SK-MEL-5 (cell line): ENCODE measurements at places on chromosomes 12 and 14. TPM values are rescaled to one million over a fixed set of nuclear protein-coding genes. Genes with fewer than 3 reads are reported as not detected.

Gene POTEM
- 0.16 TPM in 1 of 2 replicates, not detected in the other for total RNA-seq

- no peak for DNase-seq
These were observed 21.8 kb upstream of the TMEM132C start for GRCh38 chr12:128245121-128245520.

- no peak for DNase-seq
These were observed 723.9 kb downstream of the MED13L start for GRCh38 chr12:115553622-115554021.

DNA sequence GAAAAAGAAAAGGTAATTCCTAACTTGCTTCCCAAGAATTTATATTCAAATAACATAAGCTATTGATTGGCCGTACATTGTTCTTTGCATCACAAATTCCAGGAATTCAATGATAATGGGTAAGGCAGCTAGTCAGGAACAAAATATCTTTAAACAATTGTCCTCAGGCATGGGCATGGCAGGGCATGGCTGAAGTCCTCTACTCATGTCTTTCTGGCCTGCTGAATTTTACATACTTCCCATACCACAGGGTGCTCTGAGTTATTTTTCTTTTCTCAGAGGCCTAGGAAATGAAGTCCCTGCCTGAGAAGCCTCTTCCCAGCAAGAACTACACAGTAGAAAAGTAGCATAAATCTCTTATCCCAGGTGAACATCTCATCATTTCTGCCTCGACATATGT lies 15.1 kb upstream of the DRAM1 start:
- DNase-seq = no peak

Gene KRT2
- total RNA-seq = not detected in 2 replicates

DNA sequence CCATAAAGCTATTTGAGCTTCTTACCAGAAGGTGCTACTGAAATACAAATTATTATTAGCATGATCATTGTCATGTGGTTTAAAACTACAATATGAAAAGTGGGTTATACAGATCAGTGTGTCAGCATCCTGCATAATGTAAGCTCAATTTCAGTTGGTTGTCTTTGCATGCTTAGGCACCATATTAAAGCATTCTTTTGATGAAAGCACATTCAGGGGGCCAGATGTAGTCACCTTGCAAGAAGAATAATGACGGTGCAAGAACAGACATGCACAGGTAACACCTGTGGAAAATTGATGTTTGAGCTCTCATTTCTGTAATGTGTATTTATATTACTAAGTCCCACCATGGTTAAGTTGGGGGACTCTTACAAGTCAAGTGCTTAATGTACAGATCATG lies 123.9 kb downstream of the PAX9 start:
- no peak for DNase-seq

DNA sequence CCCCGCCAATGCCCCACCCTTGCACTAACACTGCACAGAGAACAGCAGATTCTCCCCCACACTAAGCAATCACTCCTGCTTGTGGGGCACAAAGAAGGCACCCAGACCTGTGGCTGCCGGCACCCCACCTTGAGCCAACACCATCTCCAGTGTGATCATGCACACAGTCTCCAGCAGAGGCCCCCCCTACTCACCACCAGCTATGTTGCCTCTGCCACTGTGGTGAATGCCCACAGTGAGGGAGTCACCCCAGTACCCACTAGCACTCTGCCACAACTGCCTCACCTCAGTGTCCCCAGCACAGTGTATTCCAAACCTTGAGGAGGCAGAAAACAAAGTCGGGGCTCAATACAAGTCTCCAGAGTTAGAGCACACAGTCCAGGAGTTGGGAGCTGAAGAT lies 261.7 kb upstream of the SSTR1 start:
- no peak for DNase-seq

DNA sequence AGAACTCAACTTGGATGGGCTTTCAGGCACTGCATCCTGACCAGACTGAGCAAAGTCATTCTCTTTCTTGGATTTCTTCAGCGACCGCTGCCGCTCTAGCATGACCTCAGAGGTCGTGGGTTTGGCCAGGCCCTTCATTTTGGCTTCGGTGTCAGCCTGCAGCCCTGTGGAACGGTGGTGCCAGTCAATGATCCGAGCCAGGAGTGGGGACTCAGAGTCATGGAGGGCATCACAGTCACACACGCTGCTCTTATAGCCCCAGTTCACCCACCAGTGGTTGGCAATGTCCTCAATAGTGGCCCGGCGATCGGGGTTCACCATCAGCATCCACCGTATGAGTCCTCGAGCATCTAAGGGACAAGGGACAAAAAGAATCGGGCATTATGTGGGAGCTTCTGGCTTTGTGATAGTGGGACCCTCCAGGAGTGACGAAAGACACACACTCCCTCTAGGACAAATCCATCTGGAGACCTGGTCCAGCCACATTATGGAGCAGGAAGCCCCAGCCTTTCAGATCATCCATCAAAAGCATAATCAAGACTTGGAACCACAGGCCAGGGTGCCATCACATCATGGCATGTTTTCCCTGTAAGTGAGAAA lies 71.0 kb downstream of the NUAK1 start:
- DNase-seq = no peak

Gene MYF5
- total RNA-seq = not detected in 2 replicates

Gene ALDH1L2
- total RNA-seq = 4.2 and 4.4 TPM in 2 replicates

Gene RNASE2
- not detected in 2 replicates for total RNA-seq

Gene KCNK10
- total RNA-seq = 0.69 and 1.9 TPM in 2 replicates

GRCh38 chr12:12399776-12400305 lies 43.0 kb downstream of the BORCS5 start:
- no peak for DNase-seq

DNA sequence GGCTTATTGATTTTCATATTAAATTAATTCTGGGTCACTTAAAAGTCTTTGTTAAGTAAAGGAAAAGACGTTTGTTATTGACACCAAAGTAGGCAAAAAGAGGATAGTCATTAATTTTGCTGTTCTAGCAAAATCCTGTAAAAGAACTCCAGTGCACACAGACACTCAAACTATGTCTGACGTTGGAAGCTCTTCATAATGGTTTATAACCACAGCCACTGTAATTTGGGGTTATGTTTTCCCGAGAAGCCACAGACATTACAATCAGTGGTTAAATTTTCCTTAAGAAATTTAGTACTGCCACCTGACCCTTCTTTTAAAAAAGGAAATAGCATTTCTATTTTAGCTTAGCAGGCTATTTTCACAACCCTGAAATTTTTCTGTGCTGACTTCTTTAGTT lies 267.5 kb downstream of the CCDC91 start:
- DNase-seq = no peak

DNA sequence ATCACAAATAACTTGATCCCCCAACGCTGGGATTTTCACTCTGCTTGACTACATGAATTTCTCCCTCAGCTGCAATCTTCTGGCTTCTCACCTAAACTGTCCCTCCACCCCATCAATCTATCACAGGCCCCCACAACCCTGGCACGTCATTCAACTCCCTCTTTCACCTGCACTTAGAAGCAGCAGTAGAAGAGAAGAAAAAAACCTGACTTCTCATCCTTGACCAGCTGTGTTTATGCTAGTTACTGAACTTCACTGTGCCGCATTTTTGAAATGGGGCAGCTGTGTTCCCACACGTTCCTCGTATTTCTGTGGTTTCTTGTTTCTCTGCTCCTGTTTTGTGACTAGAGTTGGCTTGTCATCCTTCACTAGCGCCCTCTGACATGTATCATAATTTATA lies 35.0 kb downstream of the ITPR2 start:
- no peak for DNase-seq

Gene GPR137C
- 0.32 and 0.40 TPM in 2 replicates for total RNA-seq

Gene INHBE
- 0.34 TPM in 1 of 2 replicates, not detected in the other for total RNA-seq

Gene IFNG-AS1
- total RNA-seq = not detected in 2 replicates

- no peak for DNase-seq
These were observed 3.9 kb downstream of the NACA start for GRCh38 chr12:56721216-56721615.

DNA sequence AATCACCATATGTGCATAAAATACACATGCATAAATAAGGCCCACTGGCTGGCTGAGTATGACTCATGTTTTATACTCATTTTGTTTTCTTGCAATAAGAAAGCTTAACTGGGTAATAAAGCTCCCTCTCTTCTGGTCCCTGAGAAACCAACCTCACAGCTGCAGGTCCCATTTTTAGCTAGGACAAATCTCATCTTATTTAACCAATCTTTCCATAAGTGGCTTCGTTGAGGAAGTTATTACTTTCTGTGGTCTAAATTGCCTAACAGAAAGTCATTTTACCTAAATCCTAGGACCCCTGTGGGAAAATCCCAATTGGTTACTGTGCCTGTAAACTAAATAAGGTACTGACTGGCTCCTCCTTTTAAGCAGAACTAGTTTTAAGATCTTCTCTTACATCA lies 232.8 kb upstream of the FBXO33 start:
- DNase-seq = no peak

GRCh38 chr14:39977198-39977597 lies 545.0 kb upstream of the FBXO33 start:
- no peak for DNase-seq

Gene AKAP3
- total RNA-seq = 0.75 and 0.79 TPM in 2 replicates

Gene ACOT4
- 0.11 and 0.43 TPM in 2 replicates for total RNA-seq

GRCh38 chr12:93451423-93452158 lies 9.8 kb upstream of the UBE2N start:
- DNase-seq = no peak

DNA sequence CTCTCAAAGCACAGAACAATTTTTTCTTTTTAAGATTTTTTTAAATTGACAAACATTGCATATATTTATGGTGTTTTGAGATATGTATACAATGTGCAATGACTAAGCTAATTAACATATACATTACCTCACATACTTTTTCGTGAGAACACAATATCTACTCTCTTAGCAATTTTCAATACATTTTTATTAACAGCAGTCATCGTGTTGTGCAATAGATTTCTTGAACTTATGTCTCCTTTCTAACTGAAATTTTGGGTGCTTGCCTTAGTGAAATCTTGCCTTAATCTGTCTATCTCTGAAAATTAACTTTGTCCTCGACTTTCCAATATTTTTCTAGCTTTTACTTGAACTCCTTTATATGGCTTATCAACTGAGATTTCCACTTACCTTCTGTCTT lies 6.8 kb downstream of the OR10A7 start:
- DNase-seq = no peak

Gene PLCZ1
- total RNA-seq = not detected in 2 replicates

DNA sequence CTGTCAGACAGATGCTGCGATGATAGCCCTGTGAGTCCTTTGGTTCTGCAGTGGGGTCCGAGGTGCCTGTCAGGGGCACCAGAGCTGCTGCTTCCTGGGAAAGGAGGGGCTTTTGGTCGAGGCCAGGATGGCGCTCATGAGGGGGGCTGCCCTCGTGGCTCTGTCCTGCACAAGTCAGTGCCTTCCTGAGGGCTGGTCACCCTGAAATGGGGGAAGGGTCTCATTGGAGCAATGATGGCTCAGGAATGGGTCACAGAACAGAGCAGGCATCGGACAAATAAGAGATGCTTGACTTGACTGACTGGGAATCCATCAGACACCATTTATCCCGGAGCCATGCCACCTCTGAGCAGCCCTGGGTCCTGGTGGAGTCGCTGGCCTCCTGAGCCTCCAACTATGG lies 121.9 kb downstream of the ADGRD1 start:
- DNase-seq = no peak

Gene PTPN6
- total RNA-seq = not detected in 2 replicates

- DNase-seq = no peak
These were observed 170.9 kb downstream of the PELI2 start for GRCh38 chr14:56289155-56289554.

- DNase-seq = no peak
These were observed 337.7 kb downstream of the IPO8 start for GRCh38 chr12:30357766-30358490.

- DNase-seq = no peak
These were observed 8.0 kb downstream of the AQP6 start for GRCh38 chr12:49980501-49981349.

GRCh38 chr14:77883847-77884238 lies 83.9 kb downstream of the ADCK1 start:
- no peak for DNase-seq

Gene NUP37
- 64.9 and 71.1 TPM in 2 replicates for total RNA-seq

GRCh38 chr12:32777159-32777558 lies 21.5 kb upstream of the YARS2 start:
- DNase-seq = no peak

- DNase-seq = no peak
These were observed 767 bp upstream of the CRY1 start for GRCh38 chr12:107094183-107094448.

Gene ZBTB1
- total RNA-seq = 28.1 and 34.7 TPM in 2 replicates
